ENCODE measurements at places on chromosomes 12 and 14.

- DNase-seq = no peak
Observed at GRCh38 chr14:32733015-32733414, 205.7 kb upstream of the NPAS3 start.

DNA sequence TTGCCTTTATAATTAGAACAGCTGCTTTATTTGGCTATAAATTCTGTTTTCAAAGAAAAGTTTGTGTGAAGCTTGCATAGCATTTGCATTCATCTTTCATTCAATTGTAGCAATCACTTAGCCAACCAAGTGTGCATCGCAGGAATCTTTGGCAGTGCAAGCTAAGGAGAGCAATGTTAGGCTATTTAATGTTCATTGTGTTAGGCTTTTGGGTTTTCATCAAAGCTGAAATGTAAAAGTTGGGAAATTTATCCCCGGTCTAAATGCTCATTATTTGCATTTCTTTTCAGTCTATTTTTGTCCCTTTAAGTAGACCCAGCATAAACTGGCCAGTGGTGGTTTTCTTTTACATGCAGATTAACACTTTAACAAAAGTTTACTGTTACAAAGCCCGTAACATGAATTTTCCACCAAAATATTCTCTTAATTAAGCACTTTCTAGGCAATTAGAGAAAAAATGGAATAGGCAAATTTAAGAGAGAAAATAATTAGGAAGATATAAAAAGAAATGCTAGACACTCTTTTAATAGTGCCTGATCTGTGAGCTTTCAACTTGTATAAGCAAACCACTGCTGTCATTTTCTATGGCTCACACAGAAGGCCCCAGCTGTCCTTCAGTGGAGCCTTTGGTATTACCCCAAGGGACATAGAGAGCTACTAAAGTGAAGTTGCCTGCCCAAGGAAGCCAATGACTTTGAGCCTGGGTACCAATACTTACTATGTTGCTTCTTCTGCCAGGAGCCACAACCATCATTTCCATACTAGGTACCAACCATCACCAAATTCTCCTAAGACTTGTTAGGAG, 898.9 kb upstream of the SEL1L start:
- no peak for DNase-seq

DNA sequence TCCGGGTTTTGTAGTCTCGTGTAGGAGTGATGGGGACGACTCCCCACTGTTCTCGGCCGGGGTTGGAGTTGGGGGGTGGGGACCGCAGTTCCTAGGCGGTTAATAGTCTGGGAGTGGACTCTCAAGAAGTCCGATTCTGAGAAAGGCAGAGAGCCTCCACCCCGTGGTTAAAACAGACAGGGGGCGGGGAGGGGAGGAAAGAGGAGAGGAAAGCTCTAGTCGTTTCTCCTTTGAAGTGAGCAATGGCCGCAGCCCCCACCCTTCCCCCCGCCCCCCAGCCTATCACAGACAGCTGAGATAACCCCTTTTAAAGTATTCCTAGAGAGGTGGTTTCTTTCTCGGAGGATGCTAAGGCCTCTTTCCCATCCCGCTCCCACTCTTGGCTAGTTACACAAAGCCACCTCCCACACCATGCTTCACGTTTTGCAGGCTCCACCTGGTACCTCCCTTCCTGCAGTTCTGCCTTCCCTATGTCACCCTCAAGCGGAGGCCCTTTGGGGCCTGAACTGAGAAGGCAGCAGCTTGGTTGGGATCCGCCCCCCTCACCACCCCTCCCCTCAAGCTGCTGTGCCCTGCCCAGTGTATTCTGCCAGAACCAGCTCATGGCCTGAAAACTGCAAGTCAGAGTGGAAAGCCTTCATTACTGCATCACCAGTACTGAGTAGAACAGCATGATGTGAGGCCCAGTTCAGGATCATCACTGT, 853 bp downstream of the USP5 start:
- peak; percentile 72 for DNase-seq

DNA sequence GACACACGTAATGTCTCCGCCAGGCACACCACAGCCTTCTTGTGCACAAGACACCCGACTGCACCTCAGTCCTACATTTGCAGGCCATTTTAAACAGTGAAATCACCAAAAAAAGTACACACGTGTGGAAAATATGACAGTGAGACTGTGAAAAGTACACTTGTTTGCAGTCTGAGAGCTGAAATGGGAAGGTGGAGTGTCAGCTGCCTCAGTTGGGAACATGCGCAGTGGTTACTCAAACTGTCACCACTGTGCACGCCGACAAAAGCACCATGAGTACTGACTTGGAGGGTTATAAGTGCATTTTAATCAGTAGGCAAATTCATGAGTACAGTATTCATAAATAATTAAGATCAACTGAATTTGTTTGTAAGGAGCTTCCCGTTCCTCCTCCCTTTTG, 15.8 kb downstream of the VPS33A start:
- no peak for DNase-seq

GRCh38 chr12:8050600-8051250, 15.4 kb downstream of the C3AR1 start:
- DNase-seq = no peak

DNA sequence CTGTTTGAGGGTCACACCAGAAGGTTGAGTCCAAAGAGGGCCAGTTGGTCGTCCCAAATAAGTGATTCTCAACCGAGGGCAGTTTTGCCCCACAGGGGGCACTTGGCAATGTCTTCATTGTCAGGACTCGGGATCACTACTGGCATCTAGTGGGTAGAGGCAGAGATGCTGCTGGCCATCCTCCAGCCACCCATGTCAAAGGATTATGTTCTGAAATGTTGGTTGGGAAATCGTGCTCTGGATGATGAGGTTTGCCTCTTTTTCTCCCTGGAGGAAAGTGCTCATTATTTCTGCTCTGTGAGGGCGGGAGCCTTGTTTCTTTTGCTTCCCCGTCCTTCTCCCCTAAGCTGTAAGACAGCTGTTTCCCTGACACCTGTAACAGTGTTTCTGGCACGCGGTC, 3.6 kb downstream of the ZNF839 start:
- DNase-seq = no peak

DNA sequence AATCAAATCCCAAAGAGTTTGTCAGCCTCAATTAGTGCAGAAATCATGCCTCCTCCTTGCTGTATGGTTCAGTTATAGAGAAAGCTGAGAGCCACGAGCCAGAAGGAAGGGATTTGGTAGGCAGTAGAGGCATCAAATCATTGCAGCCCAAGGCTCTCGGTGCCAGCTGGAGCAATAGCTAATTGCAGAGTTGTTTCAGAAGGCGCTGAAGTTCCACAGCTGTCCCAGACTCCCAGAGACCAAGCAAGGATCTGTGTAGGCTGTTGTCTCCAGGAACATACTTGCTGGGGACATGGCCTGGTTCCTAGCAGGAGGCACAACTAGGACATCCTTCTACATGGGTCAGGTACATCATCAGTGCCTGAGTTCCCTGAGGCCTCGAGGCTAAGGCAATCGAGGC, 80.4 kb upstream of the WSCD2 start:
- DNase-seq = no peak

DNA sequence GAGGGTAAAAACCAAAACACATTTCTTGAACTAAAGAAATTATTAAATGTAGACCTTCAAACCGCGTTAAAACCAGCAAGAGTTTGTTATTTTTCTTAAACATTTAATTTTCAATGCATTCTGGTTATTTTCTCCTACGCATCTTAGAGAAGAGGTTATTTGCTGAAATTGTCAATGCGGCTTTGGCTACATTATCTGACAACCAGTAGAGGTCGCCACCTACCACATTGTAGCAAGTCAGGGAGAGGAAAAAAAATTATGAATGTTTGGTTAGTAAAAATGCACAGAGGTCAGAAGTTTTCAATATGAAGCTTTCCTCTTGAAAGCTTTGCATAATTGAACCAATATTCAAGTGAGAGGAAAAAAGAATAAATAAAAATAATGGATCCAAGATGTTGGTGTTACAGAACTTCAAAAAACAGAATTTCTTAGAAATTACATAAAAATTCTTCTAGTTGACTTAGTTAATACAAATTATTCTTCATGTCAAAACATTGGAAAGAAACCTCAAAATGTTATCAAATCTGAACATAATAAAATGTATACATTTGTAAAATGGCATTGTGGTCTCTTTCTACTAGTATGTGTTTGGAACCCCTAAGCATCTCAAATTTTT, 159.4 kb upstream of the TMTC2 start:
- no peak for DNase-seq

GRCh38 chr14:105605464-105606304, 79.3 kb downstream of the TMEM121 start:
- no peak for DNase-seq

GRCh38 chr12:83313827-83314226, 627.1 kb downstream of the TMTC2 start:
- DNase-seq = no peak

- DNase-seq = no peak
Observed at GRCh38 chr14:102407258-102407657, 44.5 kb downstream of the TECPR2 start.
